Activated CD4-positive, alpha-beta T cell treated with anti-CD3 and anti-CD28 coated beads, Interleukin-2, amount 50 U/mL, for 24 hours (primary cell): ENCODE measurements at places on chromosomes 2 and 18.

DNA sequence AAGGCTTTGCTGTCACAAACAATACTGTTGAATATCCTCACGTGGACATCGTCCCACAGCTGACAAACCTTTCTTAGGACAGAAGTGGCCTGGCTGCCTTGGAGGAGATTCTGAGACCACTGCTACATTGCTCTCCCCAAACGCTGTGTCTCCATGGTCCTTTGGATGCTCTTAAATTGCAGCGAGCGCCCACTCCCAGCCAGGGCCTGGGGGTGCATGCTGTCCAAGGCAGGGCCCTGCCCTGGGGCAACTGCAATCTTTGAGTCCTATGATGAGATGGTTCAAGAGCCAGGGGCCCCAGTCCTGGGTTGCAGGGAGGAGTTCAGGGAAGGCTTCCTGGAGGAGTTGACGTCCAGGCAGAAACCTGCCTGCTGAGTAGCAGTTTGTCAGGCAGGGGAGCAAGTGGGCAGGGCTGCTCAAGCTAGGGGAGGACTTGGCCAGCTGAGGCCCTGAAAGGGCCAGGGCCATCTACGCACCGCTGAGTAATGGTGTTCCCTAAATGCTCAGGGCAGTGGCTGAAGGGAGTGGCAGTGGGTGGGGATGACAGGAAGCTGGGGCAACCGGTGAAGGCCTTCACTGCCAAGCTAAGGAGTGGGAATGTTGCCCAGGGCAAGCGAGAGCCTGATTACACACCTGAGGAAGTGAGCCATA is 10.8 kb upstream of the SDC1 start:
- no peak for DNase-seq

GRCh38 chr2:212480447-212480846 is 58.2 kb downstream of the ERBB4 start:
- DNase-seq, result no peak

- no peak for DNase-seq
Measured at GRCh38 chr18:72086421-72086820, 457.7 kb downstream of the CBLN2 start.

DNA sequence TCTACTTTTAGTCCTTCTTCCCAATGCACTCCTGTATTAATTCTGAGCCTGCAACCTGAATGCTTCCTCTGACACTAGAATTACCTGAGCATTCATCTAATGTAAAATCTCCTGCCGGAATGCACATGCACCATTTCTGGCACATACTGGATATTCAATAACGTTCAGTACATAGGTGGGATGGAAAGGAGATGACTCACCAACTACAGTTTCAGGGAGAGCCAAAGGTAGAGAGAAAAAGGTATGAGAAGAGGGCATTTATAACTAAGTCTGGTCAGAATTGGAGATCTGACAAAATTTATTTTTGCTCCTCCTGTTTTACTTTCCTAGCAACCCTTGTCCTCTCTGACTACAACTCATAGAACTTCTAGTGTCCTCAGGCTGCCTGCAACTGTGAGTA is 1954.1 kb upstream of the CELF4 start:
- DNase-seq, result no peak

- DNase-seq, result no peak
Measured at GRCh38 chr2:198016243-198016642, 211.8 kb downstream of the PLCL1 start.

- no peak for DNase-seq
Measured at GRCh38 chr2:239393388-239393940, 7.4 kb downstream of the HDAC4 start.

DNA sequence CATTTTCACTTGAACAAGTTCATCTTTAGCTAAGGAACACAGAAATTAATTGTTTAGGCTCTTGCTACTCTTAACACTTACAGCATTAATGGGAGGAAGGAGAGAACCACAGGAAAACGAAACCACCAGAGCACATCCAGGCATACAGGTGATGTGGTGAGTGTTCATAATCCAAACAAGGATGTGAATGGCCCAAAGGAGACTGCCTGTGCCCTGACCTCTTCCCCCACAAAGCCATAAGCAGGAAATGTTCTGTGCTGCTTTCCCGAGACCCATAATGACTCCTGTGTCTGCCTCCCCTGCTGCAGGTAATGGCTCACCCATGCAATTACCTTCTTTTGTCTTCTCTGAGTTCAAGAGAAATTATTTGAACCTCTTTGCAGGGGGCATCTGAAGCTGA is 295.9 kb upstream of the LINC00305 start:
- DNase-seq, result no peak

GRCh38 chr2:191228861-191229260 is 16.3 kb upstream of the MYO1B start:
- no peak for DNase-seq

- no peak for DNase-seq
Measured at GRCh38 chr2:8118940-8119781, 562.7 kb upstream of the ID2 start.

GRCh38 chr2:191209340-191209739 is 35.9 kb upstream of the MYO1B start:
- DNase-seq, result no peak

DNA sequence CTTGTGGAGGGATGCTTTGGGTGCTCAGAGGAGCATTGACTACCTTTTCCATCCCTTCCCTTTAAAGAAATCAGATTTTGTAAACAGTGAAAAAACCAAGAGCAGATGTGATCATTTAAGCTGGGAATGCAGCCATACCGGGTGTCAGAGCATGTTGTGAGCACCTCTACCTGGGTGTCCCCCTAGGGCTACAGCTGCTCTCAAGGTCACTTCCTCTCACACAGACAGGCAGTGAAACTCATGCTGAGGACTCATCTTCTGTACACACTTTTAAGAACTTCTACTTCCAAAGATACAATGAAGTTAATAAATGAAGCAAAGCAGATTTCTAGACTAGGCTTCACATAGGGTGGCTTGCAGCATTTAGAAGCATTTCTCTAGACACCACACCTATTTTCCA is 48.4 kb upstream of the FRZB start:
- DNase-seq, result no peak

- DNase-seq, result no peak
Measured at GRCh38 chr2:134773335-134773734, 54.5 kb upstream of the TMEM163 start.

DNA sequence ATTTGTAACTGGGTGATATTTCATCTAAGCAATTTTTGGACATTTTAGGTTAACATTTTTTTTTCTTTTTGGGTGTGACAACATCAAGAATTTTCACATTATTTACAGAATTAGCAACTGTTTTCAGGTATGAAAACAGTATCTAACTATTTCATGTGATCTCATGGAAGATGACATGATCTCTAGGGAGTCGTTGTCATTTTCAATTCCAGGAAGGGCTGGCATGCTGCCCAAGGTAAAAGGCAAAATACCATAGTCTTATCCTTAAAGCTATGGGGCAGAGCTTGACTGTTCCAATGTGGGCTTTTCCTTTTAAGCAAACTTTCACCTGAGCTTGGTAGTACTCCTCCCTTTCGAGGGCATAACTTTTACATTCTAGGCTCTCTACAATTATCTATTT is 443.7 kb downstream of the DSEL start:
- DNase-seq, result no peak

- no peak for DNase-seq
Measured at GRCh38 chr2:57614988-57615387, 431.6 kb upstream of the VRK2 start.

GRCh38 chr2:86783615-86784339 is 6.9 kb downstream of the CD8A start:
- DNase-seq, result no peak

- no peak for DNase-seq
Measured at GRCh38 chr2:159044804-159045286, 76.4 kb downstream of the TANC1 start.

- no peak for DNase-seq
Measured at GRCh38 chr2:16138811-16139662, 198.7 kb downstream of the MYCN start.

GRCh38 chr2:27829791-27830190 is 58.3 kb downstream of the MRPL33 start:
- no peak for DNase-seq

DNA sequence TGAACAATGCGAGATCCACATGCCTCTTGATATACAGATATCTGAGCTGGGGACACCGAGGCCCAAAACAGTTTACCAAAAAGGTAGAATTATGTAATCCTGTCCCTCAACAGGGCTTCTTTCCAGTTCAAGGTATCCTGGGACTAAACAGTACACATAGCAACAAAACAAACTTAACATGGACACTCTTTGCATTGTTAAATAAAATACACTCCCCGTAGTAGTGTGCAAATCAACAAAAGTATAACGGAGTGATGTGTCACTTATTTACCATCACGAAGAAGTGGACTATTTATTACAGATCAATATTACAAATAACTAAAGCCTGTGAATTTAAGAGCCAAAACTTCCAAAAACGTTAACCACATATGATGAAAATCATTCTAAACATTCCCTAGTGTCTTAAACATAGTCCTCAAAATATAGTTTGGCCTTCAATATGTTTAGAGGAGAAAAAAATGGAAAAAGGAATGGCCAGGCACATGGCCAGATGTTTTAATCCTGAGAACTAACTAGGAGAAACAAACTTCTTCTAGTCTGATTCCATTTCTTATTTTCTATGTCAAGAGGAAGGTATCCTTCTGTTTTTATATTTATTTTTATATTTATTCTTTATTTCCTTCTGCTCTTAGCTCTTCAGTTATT is 377.5 kb downstream of the OSR1 start:
- DNase-seq, result no peak

DNA sequence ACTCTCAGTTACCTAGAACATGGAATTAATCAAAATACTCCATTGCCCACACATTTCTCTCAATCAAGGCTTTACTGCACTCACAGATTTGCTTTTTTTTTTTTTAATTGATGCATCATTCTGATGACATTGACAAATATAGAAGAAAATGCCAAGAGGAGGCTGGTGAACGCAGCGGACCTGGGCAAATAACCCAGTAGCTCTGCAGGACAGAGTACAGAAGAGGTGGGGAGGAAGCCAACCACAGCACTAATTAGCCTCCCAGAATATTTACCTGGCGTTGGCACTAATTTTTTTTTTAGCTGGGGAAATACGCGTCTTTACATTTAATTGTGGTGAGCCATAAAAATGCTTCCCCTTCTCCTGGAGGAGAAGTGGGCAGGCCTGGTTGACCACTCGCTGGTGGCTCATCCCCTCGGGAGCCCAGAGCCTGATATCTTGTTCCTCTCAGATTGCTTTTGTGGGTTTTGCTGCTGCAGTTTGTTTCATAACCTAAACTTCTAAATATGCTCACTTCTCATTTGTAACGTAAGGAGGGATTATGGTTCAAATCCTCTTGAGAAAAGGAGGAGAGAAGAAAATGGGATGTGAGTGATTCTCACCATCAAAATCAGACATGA is 165.8 kb upstream of the EPB41L3 start:
- DNase-seq, result no peak
